ENCODE measurements at places on chromosomes 4 and X. TPM values are rescaled to one million over a fixed set of nuclear protein-coding genes. Genes with fewer than 3 reads are reported as not detected.

Gene GPRASP1
- total RNA-seq: 0.43 TPM

GRCh38 chr4:44931720-44932119, 205.4 kb upstream of the GNPDA2 start:
- no peak for DNase-seq

DNA sequence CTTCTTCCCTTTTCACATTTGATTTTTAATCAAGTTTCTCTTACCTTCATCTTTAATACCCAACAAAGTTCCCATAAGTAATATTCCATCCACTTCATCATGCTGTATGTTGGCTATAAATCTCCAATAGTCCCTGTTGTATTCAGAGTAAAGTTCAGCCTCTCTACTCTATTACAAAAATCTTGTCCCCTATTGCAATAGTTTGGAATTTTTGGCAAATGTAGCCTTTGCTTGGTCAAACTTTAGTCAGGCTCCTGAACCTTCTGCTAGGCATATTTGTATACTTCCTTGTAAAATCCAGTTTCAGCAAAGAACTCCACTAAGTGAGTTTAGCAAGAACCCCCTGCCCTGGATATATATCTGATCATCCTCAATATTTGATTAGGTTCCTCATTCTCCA, 54.0 kb upstream of the PACRGL start:
- DNase-seq: no peak

Gene SLC25A5
- 485 TPM for total RNA-seq
